ENCODE measurements at places on chromosomes 3 and 15.

- no peak for DNase-seq
Measured at GRCh38 chr3:56764904-56765547, 36.7 kb downstream of the ARHGEF3 start.

- no peak for DNase-seq
Measured at GRCh38 chr3:170044795-170045244, 7.0 kb downstream of the GPR160 start.

- no peak for DNase-seq
Measured at GRCh38 chr3:125967156-125967555, 1.8 kb upstream of the ROPN1B start.

DNA sequence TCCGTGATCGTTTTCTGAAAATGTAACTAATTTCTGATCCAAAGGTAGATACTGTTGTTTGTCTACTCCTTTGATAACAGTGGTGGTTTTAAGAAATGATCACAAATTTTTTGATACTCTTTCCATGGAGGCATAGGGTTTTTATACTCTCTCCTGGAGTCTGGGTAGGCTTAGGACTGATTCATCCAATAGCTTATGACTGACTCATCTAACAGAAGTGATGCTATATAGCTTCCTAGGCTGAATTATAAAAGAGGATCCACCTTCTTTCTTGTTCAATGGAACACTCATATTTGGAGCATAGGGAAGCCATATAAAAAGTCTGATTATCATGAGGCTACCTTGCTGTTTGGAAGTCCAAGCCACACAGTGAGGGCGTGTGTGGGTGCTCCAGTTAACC is 84.3 kb downstream of the CHST2 start:
- no peak for DNase-seq

DNA sequence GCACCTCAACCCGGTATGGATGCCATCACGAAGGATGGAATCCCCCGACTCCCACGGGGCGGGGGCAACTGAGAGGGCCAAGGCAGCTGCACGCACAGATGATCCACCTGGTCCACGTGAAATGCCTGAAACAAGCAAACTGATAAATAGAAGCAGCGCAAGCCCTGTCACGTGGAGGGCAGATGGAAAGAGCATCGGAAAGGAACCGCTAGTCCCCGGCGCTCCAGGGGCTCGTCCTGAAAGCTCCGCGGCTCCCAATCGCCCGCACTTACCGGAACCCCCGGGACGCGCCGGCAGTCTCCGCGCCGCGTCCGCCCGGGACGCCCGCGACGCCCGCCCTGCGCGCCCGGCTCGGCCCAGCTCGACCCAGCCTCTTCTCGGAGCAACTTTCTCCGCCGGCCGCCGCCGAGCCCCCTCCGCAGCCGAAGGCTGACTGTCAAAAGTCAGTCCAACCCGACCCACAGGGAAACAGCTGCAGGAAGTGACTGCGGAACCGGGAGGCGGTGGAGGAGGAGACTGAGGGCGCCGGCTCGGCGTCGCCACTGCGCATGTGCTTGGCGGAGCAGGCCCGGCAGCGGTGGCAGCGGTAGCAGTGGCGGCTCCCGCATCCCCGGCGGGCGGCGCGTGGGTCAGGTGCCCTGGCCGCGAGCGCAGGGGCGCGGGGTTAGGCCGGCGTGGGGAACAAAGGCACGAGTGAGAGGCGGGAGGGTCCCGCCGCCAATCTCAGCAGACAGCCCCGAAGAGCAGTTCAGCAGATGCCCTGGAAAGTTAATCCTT is at the start of gene ZMAT3:
TSS of gene ZMAT3 (minus strand) at position 487 of the 777 bp plus-strand sequence. CDS start 4,057 bp downstream, outside the sequence.
- peak; percentile 96 for DNase-seq

GRCh38 chr15:63474810-63475316 is 29.5 kb upstream of the USP3 start:
- no peak for DNase-seq

GRCh38 chr15:83538682-83539081 is 91.5 kb downstream of the SH3GL3 start:
- no peak for DNase-seq

DNA sequence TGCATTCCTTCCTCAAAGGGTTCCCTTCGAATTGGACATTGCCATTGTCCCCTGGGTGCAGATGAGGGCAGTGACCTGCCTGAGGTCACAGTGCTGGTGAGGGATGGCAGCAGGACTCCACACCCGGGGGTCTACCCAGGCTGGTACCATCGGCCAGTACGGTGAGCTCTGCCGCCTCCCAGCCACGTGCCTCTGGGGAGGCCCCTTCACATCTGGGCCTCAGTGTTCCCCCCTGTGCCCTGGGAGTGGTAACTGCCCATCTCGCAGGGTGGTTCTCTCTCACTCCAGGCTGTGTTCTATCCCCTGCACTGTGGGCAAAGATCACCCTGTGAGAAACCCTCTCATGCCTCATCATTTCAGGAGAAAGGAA is 99.4 kb upstream of the IQSEC1 start:
- no peak for DNase-seq

GRCh38 chr15:60301024-60301423 is 96.8 kb downstream of the ANXA2 start:
- DNase-seq = no peak

GRCh38 chr3:126415661-126416591 is 21.2 kb downstream of the CFAP100 start:
- DNase-seq = no peak

GRCh38 chr15:83665480-83665879 is 11.6 kb downstream of the ADAMTSL3 start:
- DNase-seq = no peak

- no peak for DNase-seq
Measured at GRCh38 chr3:160612386-160613075, 47.2 kb upstream of the KPNA4 start.

DNA sequence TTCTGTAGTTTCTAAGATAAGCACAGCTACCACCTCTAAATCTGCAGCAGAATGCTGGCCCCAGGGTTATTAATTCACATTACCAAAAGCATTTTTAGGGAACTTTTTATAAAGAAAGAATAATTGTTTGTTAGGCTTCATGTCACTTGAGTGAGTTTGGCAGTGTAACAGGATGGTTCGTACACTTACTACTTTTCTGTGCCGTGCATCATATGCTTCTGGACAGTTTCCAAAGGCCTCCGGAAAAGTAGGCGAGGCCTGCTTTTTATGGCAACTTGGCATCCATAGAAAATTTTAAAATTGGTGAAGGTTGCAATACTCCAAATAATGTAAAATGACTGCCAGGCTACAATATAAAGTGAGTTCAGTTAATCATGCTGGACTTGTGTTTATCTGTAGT is 30.0 kb downstream of the NIPA2 start:
- no peak for DNase-seq

DNA sequence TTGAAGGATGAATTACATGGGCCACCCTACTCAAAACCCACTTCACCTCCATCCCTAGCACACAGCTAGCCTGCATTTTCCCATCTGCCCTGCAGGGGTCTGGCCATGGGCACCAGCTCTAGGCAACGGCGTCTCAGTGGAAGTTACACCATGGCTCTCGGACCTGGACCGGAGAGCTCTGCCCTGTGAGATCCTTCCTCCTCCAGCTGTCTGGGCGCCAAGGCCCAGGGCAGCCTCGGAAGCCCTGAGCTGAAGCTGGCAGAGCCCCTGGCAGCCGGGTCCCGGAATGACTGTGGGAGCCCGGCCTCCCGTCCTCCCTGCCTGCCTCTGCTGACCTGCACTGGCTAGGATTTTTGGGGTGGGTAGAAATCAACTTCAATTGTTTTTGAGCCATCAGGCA is 98.9 kb downstream of the CHSY1 start:
- peak; percentile 75 for DNase-seq

GRCh38 chr15:70142322-70143191 is 44.8 kb upstream of the TLE3 start:
- DNase-seq = no peak

DNA sequence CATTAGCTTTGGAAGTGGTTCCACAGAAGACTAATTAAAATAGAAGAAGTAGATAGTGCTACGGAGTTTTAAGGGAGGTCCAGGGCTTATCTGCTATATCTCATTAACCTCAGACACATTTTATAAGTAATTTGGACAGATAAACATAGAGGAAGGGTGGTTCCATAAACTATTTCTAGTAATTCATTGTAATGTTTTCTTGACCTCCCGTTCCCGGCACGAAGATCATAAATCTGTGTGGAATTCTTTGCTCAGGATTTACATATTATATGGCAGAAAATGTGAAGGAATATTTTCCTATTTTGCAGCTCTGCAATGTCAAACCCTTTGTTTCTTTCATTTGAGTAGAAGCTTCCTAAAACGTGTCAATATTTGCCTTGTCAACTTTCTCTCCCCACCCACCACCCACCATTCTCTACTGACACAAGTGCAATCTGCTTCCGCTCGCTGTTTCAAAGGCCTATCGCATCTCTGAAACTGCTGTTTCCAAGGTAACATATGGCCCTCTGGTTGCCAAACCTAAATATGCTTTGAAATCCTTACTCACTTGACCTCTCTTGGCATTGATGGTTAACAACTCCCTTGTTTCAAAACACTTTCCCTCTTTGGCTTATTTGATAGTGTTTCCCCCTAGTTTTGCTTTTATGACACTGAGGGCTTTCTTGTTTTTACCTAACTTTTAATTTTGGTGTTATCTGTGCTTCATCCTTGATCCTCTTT is 21.4 kb upstream of the PLSCR5 start:
- DNase-seq = no peak

- DNase-seq = no peak
Measured at GRCh38 chr3:63961891-63962290, 49.7 kb upstream of the SCAANT1 start.

DNA sequence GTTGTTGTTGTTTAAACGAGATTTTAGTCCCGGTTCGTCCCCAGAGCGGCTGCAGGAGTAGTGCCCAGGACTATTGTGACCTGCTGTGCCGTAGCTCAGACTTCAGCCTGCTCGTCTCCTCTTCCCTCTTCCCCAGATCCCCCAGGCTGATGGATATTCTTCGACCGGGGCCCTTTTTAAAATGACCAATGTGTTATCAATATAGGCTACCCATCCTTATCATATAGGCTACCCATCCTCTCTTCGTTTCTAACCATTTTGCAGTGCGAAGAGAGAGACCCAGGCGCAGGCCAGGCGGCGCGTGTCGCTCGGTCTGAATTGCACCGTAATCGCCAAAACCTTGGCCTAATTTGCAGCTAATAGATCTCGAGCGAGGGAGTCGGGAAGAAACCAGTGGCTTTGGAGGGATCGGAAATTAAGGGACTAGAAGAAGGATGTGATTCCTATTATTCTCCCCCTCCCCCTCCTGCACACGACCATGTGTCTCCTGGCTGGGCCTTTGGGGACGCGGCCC is 23.0 kb downstream of the NR2F2 start:
- no peak for DNase-seq

DNA sequence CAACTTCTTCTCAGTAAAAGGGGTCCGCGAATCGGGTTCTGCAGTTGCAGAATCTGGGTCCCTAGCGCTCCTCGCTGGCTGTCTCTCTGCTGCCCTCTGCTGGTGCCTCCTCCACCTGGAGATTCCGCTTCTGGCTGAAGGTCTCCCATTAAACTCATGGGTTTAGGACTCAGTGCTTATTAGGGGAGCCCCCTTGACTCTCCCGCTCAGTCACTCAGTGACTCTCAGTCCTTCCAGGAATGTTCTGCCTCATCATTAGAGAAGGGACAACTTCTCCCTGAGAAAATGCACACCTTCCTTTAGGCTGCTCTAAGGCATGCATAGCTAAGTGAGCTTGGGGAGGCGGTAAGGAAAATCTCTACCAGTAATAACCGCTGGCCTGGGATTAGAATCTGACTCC is 7.1 kb downstream of the CPN2 start:
- DNase-seq = peak; percentile 90
